ENCODE measurements at places on chromosomes 11 and 22.

- DNase-seq: no peak
Measured at GRCh38 chr22:24996420-24996952, 44.0 kb downstream of the KIAA1671 start.

GRCh38 chr11:95700471-95700817, 89.1 kb downstream of the FAM76B start:
- DNase-seq: no peak

DNA sequence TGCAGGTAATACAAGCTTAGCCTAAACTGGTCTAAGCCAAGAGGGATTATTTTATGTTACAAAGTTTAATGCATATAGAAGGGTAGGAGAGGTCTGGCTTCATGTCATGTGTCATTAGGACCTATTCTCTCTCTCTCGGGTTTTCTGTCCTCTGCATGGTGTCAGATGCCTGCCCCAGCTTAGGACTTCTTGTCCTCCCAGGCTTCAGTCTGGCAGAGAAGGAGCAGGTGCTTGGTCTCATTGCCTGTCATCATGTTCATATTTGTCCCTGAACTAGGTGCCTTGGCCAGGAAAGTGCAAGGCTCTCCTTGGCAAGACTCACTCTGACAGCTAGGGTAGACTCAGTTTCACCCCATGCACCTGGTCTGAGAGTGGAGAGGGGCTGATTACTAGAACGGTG, 126.3 kb downstream of the ADAMTS15 start:
- DNase-seq: no peak

GRCh38 chr22:22099833-22100812, 117.5 kb upstream of the TOP3B start:
- no peak for DNase-seq

DNA sequence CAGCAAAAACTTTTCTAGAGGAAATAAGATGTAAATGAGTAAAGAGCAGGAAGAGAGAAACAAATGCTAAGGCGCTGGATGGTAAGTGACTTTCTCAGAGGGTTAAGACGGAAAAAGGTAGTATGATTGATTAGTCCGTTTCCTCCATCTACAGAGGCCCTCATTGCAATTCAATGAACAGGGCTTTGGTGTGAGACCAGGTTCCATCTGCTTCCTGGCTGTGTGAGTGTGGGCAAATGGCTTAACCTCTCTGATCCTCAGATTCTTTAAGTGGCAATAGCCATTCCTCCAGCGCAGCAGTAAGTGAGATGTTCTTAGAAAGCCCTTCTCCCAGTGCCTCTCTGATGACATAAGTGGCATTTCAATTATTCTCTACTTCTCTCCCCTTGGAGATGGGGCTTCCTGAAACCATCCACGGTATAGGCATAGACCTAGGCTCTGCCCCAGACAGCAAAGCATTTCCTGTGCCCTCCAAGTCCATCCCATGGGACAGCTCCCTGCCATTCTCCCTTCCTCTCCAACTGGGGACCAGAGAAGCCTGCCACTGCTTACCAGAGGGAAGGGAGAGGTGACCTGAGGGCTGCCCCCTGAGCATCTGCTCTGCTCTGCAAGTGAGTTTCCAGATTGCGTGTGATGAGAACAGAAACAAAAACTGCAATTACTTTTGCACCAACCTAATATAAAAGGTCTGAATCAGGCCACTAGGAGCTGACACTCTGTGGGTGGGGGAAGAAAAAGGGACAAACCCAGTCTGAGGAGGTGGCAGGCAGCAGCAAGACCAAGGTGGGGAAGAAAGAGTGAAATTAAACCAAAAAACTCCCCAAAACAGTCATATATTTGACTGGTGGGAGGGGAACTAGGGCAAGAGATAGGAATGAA, 12.7 kb upstream of the CD44 start:
- no peak for DNase-seq

DNA sequence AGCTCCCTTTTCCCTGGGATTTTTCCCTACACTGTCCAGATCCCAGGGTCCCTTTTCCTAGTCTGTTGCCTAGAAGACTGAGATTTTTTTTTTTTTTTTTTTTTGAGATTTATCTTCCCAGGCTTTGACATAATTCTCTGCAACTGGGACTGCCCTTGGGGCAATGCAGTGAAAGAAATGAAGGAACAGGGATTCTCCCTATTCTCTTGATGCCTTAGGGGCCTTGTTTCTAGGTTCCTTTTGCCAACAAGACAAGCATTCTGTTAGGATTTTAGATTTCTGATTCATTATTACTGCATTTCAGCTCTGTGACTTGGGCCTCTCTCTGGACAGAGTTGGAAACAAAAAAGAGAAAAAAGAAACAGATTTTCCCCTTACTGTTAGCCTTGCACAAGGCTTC, 47.3 kb downstream of the QSER1 start:
- no peak for DNase-seq

DNA sequence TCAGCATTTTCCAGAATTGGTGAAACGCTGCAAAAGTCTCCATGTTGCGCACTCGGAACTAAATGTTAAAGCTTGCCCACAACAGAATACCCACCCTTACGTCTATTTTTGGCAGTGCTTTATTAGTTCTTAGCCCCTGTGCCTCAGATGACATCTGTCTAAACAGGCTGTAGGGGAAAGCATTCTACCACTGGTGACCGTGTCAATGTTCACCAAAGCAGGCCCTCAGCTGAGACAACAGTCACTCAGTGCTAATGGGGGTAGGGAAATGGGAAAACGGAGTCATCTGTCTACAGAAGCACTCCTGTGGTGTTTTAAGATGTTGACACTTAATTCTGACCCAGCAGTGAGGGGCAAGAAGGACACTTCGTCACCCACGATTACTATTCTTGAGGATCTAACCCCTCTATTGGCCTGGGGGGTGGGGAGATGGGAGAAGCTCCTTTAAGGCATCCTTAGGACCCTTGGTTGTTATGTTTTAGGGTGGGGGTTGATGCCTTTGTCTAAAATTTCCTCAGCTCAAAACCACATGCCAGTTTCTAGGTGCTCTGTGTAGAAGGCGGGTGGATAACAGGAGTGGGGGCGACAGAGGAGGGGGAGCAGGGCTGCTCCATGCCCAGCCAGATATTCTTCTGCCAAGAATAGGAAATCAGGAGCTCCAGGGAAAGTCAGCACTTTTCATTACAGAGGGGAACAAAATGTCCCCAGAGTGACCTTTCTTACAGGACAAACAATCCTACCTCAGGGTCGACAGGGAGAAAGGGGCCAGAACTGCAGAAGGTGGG, 15.6 kb upstream of the MFRP start:
- DNase-seq: no peak

GRCh38 chr11:67404515-67405195, 772 bp downstream of the TBC1D10C start:
- peak; percentile 46 for DNase-seq

- DNase-seq: no peak
Measured at GRCh38 chr11:119377112-119377901, 4.2 kb downstream of the USP2 start.

GRCh38 chr22:20922141-20922751, 5.0 kb downstream of the CRKL start:
- no peak for DNase-seq

- no peak for DNase-seq
Measured at GRCh38 chr11:66875378-66875777, 18.5 kb downstream of the LRFN4 start.

DNA sequence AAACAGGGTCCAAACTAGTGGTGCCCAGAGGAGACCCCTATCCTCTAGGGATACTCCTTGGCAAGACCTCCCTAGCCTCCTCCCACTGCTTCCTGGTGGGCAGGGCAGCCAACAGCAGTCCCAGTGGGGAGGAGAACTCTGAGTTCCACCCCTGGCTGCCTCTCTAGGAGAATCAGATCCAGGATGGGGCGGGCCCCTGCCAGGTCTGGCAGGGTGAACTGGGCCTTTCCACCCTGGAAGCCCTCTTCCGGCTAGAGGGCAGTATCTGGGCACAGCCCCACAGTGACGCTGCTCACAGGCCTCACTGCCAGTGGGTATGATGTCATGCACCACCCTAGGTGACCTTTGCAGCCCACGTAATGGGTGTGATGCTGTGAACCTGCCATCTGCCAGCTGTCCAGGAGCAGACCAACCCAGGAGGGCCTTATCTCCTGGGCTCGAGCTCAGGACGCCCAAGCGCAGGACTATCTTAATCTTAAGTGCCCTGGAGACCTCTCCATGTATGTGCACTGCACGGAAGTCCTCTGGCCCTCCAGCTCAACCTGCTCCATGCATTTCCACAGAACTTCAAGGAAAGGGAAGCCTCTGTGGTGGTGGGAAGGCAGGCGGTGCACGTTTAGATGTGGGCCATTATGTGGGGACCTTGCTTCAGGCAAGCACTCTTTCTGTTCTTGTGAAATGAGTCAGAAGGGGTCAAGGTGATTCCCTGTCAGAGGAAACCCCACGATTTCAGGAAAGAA, 31.8 kb upstream of the FCHSD2 start:
- DNase-seq: no peak

GRCh38 chr22:30010789-30011405, 69.4 kb upstream of the HORMAD2 start:
- no peak for DNase-seq

DNA sequence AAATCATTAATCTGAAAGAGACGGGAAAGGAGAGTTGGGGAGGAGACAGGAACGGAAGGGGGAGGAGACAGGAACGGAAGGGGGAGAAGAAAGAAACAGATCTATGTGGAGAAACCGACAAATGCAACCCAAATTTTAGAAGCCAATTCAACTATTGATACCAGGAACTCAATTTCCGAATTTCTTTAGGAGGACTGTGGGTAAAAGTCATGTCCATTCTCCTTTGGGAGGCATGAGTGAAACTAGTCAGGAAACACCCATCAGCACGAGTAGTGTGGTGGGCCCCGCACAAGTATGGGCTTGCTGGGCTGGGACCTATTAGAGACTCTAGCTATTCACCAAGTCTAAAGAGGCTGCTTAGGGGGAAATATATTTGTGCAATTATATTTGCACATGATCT, 18.1 kb downstream of the ANO3 start:
- DNase-seq: no peak

GRCh38 chr11:32830796-32831195, 1.1 kb downstream of the PRRG4 start:
- DNase-seq: no peak
